Fibroblast of the aortic adventitia (primary cell): ENCODE measurements at places on chromosomes 12 and 14. TPM values are rescaled to one million over a fixed set of nuclear protein-coding genes. Genes with fewer than 3 reads are reported as not detected.
A peak's percentile ranks its signal among the peaks of the same experiment; 100 is the strongest.

DNA sequence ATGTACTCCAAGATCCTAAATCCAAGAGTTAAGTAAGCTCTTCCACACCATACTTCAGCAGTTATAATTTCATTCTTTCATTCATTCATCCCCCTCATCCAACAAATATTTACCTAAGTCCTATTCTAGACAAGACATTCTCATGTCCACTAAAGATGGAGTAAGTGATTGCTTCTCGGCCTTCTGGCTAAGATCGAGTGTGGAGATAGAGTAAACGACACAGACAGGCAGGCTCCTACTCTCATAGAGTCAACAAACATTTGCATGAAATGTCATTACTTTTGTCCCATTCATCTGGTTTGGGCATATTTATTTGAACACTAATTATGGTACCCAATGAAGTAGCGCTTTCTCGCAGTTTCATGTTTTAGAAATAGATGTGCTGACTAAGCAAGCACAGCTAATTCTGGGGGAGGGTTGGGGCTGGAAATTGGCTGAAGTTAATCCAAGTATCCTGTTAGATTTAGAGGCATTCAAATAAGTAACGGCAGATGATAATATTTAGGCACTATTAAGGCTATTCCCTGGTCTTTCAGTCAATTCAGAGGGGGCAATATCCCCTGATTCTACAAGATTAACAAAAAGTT lies 176.5 kb downstream of the CEP128 start:
- DNase-seq: no peak

DNA sequence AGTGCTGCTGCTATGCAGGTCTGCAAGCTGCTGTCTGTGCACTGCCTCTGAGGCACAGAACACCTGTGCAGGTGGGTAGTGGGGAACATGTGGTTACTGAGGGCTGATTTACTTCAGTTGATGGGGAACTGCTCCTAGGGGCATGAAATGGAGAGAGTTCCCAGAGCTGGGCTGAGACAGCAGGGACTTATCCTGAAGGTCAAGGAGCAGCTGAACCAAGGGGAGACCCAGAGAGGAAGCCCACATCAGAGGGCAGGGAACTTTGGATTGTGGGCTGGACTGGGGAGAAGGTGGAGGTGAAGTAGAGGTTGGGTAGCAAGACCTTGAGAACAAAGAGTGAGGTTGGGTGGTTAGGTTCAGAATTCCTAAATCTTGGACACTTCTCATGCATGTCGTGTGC lies 311.9 kb downstream of the AACS start:
- DNase-seq: no peak

GRCh38 chr14:72753044-72753710 lies 140.7 kb downstream of the DPF3 start:
- DNase-seq: no peak

- no peak for DNase-seq
Measured at GRCh38 chr14:95440496-95440895, 76.0 kb downstream of the SYNE3 start.

The FOXN3 gene
- 35.3 and 39.4 TPM in 2 replicates for total RNA-seq

DNA sequence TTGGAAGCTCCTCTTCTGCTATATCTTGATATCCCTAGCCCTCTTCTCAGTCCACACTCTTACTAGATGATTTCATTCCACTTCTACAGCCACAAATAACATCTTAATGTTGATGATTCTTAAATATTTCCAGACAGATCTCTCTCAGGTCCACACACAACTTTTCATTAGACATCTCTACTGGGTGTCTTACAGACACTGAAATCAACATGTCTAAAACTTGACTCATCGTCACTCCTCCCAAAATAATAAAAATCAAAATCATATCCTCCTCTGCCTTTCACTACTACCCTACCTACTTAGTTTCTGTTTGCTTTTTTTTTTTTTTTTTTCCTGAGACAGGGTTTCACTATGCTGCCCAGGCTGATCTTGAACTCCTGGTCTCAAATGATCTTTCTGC lies 11.9 kb downstream of the PRDM4 start:
- peak; percentile 33 for DNase-seq

DNA sequence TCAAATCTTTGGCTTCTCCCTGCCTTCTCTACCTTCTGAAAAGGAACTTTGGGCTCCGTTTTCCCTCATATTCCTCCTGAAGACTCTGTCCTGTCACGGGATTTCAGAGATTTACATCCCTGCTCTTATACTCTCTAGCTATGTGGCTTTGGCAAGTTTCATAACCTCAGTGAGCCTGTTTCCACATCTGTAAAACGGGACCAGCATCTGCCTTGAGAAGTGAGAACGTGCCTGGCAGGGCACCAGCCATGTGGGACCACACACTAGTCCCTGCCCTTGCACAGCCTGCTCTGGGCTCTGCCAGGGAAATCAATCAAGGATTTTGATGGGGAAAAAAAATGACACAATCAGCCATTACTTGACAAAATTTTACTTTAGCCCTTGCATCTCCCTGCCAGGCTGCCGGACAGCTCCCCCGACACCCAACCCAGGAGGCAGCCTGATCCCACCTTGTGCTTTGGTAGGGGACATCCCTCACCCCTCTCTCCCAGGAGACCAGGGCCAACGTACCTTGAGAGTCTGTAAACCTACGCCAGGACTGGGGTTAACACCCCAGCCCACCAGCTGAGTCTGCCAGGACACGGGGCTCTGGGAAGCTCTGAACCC lies 8.5 kb downstream of the PHETA1 start:
- no peak for DNase-seq

GRCh38 chr14:88791629-88792472 lies 902 bp downstream of the EML5 start:
- DNase-seq: no peak

The TSPAN9 gene
- 8.1 and 19.4 TPM in 2 replicates for total RNA-seq

The SLC4A8 gene
- total RNA-seq: 4.7 and 8.4 TPM in 2 replicates

DNA sequence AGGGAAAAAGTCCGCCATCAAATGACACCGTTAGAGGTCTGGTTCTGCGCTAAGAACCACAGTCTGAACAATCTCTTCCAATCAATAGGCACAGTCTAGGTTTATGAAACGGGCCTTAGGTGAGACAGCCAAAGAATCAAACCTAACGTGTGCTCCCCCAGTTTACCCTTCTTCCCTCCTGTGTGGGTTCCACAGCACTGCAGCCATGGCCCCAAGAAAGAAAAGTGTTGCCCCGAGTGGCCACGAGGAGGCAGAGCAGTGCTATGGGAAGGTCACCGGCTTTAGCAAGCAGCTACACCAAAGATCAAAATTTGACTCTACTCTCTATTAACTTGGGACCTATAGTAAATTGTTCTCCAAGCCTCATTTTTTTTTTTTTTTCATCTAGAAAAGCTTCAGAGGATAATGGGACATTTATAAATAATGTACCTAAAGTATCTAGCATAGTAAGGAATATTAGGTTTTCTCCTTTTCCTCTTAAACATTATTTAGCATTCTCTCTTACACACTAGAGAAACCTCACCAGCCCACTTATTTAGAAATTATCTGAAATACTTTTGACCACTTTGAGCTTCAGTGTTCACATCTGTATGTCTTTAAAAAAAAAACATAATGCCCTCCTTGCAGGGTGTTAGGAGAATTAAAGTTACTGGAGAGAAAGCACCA lies 70.2 kb upstream of the GPHB5 start:
- DNase-seq: peak; percentile 71

DNA sequence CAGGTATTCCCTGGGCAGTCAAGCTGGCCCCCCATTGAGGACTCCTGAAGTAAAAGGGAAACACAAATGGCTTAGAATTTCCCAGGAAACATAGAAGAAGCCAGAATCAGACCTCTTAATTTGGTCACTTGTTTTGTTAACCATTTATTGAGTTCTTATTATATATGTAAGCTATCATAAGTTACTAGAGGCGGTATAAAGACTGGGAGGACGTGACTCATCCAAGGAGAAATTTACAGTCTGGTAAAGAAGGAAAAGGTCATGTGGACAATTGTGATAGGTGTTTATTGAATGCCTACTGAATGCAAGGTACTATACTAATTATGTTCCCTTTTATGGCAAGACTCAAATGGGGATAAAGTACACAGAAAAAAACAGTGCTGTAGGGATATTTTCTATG lies 146.7 kb downstream of the DYRK2 start:
- no peak for DNase-seq

The PTGER2 gene
- 1.6 and 50.1 TPM in 2 replicates for total RNA-seq

- DNase-seq: no peak
Measured at GRCh38 chr14:99213527-99213971, 58.4 kb downstream of the BCL11B start.

- peak; percentile 3 for DNase-seq
Measured at GRCh38 chr14:32900547-32900946, 38.1 kb upstream of the NPAS3 start.

The ZNF385A gene
- 0.99 and 1.6 TPM in 2 replicates for total RNA-seq

GRCh38 chr12:110501399-110501751 lies 536 bp downstream of the VPS29 start:
- DNase-seq: peak; percentile 28

The ACSS3 gene
- total RNA-seq: 24.5 and 25.3 TPM in 2 replicates

GRCh38 chr12:132724506-132725241 lies 14.0 kb downstream of the PGAM5 start:
- DNase-seq: no peak

The SLC38A4 gene
- 1.6 and 4.6 TPM in 2 replicates for total RNA-seq

- DNase-seq: no peak
Measured at GRCh38 chr14:102517392-102518062, 8.0 kb upstream of the ANKRD9 start.

DNA sequence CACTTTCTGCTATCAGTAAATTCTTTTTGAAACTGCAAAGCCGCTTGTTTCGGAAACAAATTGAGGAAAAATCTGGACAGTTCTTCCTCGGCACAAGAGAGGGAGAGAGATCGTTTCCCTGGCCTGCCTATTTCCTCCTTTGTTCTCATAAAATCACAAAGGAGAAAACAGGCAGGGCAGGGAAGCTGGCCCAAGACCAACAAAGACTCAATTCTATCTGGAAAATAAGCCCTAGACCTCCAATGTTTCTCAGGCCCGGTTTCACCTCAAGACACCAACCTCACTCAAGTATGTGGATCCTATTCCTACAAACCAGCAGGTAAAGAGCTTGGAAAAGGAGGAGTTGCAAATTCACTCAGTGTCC lies 19.5 kb downstream of the DICER1 start:
- peak; percentile 41 for DNase-seq

- peak; percentile 75 for DNase-seq
Measured at GRCh38 chr14:50619569-50620141, 48.5 kb downstream of the SAV1 start.

The KIF21A gene
- total RNA-seq: 10.8 and 10.9 TPM in 2 replicates

GRCh38 chr14:29738950-29739349 lies 188.7 kb downstream of the PRKD1 start:
- DNase-seq: no peak

DNA sequence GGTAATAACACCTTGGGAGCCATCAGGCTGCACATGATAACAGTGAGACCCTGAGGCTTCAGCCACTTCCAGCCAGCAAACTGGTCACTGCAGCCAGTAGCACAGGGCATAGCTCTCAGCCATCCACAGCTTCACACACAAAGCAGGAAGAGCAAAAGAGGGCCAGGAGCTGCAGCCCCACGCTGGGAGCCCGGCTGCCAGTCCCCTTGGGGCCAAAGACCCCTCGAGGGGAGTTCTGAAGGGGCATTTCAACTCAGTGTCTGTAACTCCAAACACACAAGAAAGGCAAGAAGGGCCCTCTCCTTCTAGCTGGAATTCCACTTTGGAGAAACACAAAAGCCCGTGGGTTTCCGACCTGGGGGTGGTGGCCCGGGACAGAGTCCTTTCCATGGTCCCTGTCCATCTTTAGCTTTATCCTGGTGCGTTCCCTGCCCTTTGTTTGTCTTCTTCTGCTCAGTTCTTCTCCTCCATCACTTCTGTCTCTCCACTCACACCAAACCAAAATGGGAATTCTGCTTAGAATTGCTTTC lies 151.8 kb upstream of the FKBP4 start:
- no peak for DNase-seq

DNA sequence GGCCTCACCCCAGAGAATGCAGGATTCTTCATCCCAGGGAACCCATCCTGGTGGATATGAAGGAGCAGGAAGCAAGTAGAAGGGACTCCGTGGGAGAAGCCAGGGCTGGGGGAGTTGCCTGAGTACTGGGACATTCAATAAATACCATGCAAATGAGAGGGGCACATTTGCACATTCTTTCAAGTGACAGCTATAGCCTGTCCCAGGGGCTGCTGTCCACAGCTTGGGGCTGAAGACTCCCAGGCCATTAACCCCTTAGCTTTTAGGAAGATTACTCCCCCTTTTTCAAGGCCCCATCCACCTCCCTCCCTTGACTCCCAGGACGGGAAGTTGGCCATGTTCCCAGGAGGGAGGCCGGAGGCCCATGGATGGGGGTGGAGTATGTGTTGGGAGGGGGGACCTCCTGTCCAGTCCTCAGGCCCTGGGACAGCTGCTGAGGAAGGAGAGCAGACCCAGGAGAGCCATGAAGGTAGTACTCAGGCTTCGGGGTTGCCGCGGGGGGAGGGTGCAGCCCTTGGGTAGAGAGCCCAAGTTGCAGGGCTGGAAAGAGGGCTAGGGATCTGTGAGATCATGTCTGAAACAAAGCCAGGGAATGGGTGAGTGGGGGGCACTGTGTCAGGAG lies 974 bp upstream of the TNS2 start:
- DNase-seq: peak; percentile 73

DNA sequence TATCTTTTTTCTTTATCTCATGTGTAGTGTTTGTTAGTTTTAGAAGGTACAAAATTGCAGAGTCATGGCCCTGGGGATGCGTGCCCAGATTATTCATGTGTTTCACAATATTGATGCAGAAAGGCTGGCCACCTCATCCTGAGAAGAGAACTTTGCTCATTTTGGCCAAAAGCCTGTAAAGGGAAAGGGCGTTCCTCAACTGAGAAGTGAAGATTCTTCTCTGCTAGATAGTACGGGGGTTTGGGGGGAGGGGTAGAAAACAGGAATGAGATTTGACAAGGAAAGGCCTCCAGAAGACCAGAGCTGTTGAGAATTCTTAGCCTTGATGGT lies 1.7 kb downstream of the MGST1 start:
- peak; percentile 98 for DNase-seq

The PLEK2 gene
- total RNA-seq: 1.8 and 2.8 TPM in 2 replicates

DNA sequence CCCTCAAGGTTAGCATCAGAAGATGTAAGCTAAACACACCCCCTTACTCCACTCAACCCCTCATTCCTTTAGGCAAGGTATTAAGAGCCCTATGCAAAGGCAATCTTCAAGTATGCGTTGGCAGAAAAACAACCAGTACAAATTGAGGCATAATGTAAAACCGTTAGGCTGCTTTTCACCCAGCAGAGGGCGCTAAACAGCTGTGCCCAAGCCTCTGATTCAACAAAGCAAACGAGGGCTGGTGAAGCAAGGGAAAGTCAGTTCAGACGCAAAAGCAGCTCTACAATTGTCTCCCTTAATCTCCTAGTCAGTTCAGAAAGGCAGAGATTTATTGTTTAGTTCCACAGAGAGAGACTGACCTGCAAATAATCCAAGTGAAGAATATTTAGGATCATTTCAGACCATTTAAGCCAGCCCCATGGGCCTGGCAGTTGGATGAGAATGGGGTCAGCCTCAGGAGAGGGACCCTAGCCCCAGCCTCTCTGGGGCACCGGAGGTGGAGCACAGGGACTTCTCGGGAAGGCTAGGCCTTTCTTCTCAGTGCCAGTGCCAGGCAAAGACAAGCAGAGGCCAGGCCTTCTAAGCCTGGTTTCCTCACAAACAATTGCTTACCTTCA lies 23.5 kb downstream of the DCAF5 start:
- peak; percentile 94 for DNase-seq

The CACNA2D4 gene
- 0.08 and 0.27 TPM in 2 replicates for total RNA-seq
